ENCODE measurements at places on chromosomes 6 and 20. TPM values are rescaled to one million over a fixed set of nuclear protein-coding genes. Genes with fewer than 3 reads are reported as not detected.
A peak's percentile ranks its signal among the peaks of the same experiment; 100 is the strongest.

LRRN4 gene
- total RNA-seq: 64.0 TPM

- DNase-seq: no peak
- no peak overlapping the region for H3K27ac ChIP-seq
- no peaks in the 10 kb centered on the region for H3K36me3 ChIP-seq
- no peaks in the 10 kb centered on the region for H3K27me3 ChIP-seq
Measured at GRCh38 chr6:128672023-128672422, 151.6 kb upstream of the PTPRK start.

CRISP3 gene
- 0.20 TPM for total RNA-seq

FAM162B gene
- 0.89 TPM for total RNA-seq

DNA sequence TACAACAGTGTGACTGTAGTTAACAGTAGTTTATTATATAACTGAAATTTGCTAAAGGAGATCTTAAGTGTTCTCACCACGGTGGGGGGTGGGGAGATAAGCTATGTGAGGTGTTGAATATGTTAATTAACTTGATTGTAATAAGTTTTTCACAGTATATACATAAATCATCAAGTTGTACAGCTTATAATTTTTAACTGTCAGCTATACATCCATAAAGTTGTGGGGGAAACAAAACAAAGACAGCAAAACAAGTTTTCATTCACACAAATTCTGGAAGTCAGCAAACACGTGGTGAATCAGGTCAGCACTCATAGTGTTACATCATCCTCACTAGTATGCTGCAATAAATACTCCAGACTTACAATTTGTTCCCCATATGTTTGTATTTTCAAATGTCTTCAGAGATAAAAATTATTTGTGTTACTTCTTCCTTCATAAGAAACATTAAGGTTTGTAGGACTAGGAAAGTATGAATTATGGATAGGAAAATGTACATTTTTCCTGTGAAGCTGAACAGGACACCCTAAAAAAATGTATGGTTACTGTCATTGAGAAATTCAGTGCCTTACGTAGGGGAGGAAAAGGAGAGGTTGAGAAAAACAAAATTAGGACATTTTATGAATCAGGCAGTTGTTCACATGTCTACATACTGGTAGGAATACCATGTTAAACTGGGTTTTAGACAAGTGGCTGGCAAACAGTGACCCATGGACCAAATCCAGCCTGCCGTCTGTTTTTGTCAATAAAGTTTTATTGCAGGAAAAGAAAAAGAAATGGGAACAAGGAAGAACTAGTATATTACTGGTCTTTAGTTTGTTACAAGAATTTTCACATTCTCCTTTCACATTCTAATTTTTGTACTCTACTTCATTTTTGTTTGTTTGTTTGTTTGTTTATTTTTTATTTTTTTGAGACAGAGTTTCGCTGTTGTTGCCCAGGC is 6.0 kb downstream of the SUMO4 start:
- H3K27me3 ChIP-seq: no peaks in the 10 kb centered on the region
- no peak for DNase-seq
- no peak overlapping the region for H3K4me3 ChIP-seq
- peaks cover 25% of the 10 kb centered on the region for H3K36me3 ChIP-seq
- H3K27ac ChIP-seq: peak overlapping the region; percentile 23

DNA sequence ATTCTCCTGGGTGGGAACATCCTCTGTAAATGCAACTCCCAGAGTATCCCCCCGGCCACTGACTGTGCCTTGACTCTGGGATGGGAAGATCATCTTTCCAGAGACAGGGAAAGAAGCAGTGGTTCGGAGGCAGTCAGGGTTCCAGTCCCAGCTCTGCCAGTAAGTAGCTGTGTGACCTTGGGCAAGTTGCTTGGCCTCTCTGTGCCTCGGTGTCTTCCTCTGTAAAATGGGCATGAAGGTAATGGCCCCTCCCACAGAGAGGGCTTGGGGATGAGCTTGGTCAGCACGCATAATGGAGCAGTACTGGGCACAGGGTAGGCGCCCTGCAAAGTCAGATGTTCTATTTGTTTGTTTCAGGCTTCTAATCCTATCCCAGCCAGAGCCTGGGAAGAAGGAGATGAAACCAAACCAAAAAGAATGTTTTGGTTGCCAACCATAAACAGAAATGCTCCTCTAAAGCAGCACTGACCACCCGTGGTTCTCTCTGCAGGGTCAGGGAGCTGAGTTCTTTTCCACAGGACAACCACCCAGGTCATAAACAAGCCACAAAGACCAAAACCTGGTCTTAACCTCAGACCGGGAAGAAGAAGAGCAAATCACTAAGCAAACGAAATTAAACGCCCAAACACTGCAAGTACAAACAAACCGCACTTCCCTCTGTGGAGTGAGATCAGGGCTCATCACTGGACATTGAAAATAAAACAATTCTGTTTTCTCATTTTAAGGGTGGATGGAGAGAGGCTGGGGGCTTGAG is 381.0 kb upstream of the SULF2 start:
- H3K27ac ChIP-seq: no peak overlapping the region
- no peaks in the 10 kb centered on the region for H3K4me1 ChIP-seq
- no peaks in the 10 kb centered on the region for H3K27me3 ChIP-seq
- no peaks in the 10 kb centered on the region for H3K36me3 ChIP-seq
- no peak overlapping the region for H3K4me3 ChIP-seq

HTR1E gene
- total RNA-seq: not detected

PRR18 gene
- 2.1 TPM for total RNA-seq

GRCh38 chr6:15452182-15452941 is 206.5 kb downstream of the JARID2 start:
- H3K4me1 ChIP-seq: peaks cover 17% of the 10 kb centered on the region
- H3K27me3 ChIP-seq: no peaks in the 10 kb centered on the region
- peak overlapping the region; percentile 35 for H3K27ac ChIP-seq
- H3K36me3 ChIP-seq: no peaks in the 10 kb centered on the region
- no peak overlapping the region for H3K4me3 ChIP-seq

SCP2D1 gene
- not detected for total RNA-seq

CCN6 gene
- total RNA-seq: not detected

MDFI gene
- 7.2 TPM for total RNA-seq

GRCh38 chr20:37984018-37984785 is 49.1 kb downstream of the TTI1 start:
- no peak for DNase-seq
- no peaks in the 10 kb centered on the region for H3K27me3 ChIP-seq
- H3K4me1 ChIP-seq: peaks cover 21% of the 10 kb centered on the region
- H3K4me3 ChIP-seq: no peak overlapping the region

MRPL14 gene
- 164 TPM for total RNA-seq

DNA sequence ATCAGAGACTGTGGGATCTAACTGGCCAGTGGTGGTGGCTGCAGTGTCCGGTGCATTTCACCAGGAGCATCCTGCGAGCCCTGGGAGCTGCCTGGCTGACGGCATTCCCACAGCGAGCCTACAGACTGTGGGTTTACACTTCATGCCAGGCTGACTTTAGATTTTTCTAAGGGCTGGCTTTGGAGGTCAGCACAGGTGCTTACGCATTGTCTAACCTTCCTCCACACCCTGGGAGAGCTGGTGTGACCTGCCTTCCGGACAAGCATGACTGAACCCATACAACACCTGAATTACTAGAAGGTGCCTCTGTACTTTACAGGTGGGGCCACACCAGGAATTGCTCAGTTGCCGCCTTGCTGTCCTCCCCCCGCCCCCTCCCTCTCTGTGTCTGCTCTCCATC is 96.2 kb downstream of the RREB1 start:
- H3K27ac ChIP-seq: peak overlapping the region; percentile 68
- peaks cover 48% of the 10 kb centered on the region for H3K4me1 ChIP-seq
- peaks cover 15% of the 10 kb centered on the region for H3K36me3 ChIP-seq
- H3K27me3 ChIP-seq: no peaks in the 10 kb centered on the region
- peak; percentile 70 for DNase-seq

- H3K4me3 ChIP-seq: no peak overlapping the region
- peaks cover 4% of the 10 kb centered on the region for H3K4me1 ChIP-seq
- no peaks in the 10 kb centered on the region for H3K27me3 ChIP-seq
- DNase-seq: no peak
- H3K36me3 ChIP-seq: no peaks in the 10 kb centered on the region
- H3K27ac ChIP-seq: no peak overlapping the region
Measured at GRCh38 chr6:22349051-22349450, 52.2 kb upstream of the PRL start.

Data from upper lobe of left lung (tissue), 6 donors.